Thoracic aorta (tissue), 2 donors: ENCODE measurements at places on chromosomes 12 and 14. TPM values are rescaled to one million over a fixed set of nuclear protein-coding genes. Genes with fewer than 3 reads are reported as not detected.
A peak's percentile ranks its signal among the peaks of the same experiment; 100 is the strongest.

GRCh38 chr14:83171761-83172160 is 1638.1 kb upstream of the SEL1L start:
- H3K27me3 ChIP-seq, result no peaks in the 10 kb centered on the region
- H3K36me3 ChIP-seq, result no peaks in the 10 kb centered on the region
- H3K27ac ChIP-seq, result no peak overlapping the region
- no peak overlapping the region for H3K4me3 ChIP-seq
- no peaks in the 10 kb centered on the region for H3K4me1 ChIP-seq

Gene PLEKHG3
- total RNA-seq, result 63.2 TPM

- no peak overlapping the region for H3K4me3 ChIP-seq
- no peaks in the 10 kb centered on the region for H3K36me3 ChIP-seq
- no peak overlapping the region for H3K27ac ChIP-seq
- no peaks in the 10 kb centered on the region for H3K27me3 ChIP-seq
- no peak for DNase-seq
- no peaks in the 10 kb centered on the region for H3K4me1 ChIP-seq
Measured at GRCh38 chr14:99671235-99672224, 12.6 kb upstream of the CYP46A1 start.

GRCh38 chr14:67577909-67578749 is 21.9 kb downstream of the PIGH start:
- no peak for DNase-seq
- H3K27me3 ChIP-seq, result no peaks in the 10 kb centered on the region
- no peaks in the 10 kb centered on the region for H3K4me1 ChIP-seq
- H3K4me3 ChIP-seq, result no peak overlapping the region
- no peak overlapping the region for H3K27ac ChIP-seq
- H3K36me3 ChIP-seq, result peaks cover 5% of the 10 kb centered on the region

- peak overlapping the region; percentile 99 for H3K4me3 ChIP-seq
- H3K27me3 ChIP-seq, result no peaks in the 10 kb centered on the region
- no peak for DNase-seq
- H3K4me1 ChIP-seq, result peaks cover 33% of the 10 kb centered on the region
Measured at GRCh38 chr14:92105893-92106142, 564 bp downstream of the ATXN3 start.

Gene FGF6
- total RNA-seq, result not detected

- peaks cover 4% of the 10 kb centered on the region for H3K4me1 ChIP-seq
- DNase-seq, result no peak
- H3K4me3 ChIP-seq, result no peak overlapping the region
- H3K27me3 ChIP-seq, result no peaks in the 10 kb centered on the region
Measured at GRCh38 chr14:102951034-102951433, 28.6 kb downstream of the AMN start.

GRCh38 chr12:16243487-16244412 is 33.7 kb downstream of the SLC15A5 start:
- H3K27ac ChIP-seq, result no peak overlapping the region
- no peaks in the 10 kb centered on the region for H3K27me3 ChIP-seq
- H3K4me3 ChIP-seq, result no peak overlapping the region
- H3K4me1 ChIP-seq, result no peaks in the 10 kb centered on the region

Gene CNOT2
- total RNA-seq, result 94.8 TPM

Gene KRT4
- not detected for total RNA-seq

- H3K4me3 ChIP-seq, result no peak overlapping the region
- H3K36me3 ChIP-seq, result no peaks in the 10 kb centered on the region
Measured at GRCh38 chr12:27493260-27493940, 30.6 kb upstream of the PPFIBP1 start.

DNA sequence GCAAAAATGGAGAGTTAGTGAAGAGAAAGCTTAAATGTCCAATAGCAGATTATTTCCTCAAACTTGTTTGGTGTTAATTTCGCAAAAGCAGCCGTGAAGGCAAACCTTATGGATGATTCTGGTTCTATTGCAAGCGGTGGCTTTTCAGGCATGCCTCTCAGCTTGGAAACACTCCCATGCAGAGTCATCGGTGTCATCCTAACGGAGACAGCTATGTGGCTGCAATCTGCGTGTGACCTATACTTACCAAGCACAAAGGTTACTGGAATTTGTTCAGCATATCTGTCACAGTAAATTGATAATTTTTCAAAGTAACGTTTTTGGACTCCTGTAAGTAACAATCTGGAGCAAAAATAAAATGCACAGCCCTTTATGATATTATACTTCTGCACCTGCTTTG is 5.0 kb downstream of the BEST3 start:
- no peak overlapping the region for H3K4me3 ChIP-seq
- no peak overlapping the region for H3K27ac ChIP-seq
- DNase-seq, result no peak
- no peaks in the 10 kb centered on the region for H3K27me3 ChIP-seq
- H3K4me1 ChIP-seq, result peaks cover 8% of the 10 kb centered on the region
- H3K36me3 ChIP-seq, result no peaks in the 10 kb centered on the region

DNA sequence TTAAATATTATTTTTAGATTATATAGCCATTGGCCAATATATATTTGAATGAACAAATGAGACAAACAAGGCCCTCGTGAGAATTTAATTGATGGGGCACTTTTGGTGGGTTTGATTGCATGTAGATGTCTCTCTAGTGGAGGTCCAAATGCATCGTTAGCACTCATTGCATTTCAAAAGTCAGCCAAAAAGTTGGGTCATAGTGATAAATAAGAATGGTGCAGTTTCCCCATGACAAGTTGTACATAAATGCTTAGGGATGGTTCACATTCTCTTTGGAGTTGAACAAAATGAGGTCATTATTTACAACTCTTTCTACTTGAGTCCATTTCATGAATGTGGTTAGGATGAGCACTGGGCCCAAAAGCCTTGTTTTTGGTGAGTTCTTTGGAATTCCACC is 1.0 kb downstream of the BEST3 start:
- no peak overlapping the region for H3K4me3 ChIP-seq
- H3K4me1 ChIP-seq, result no peaks in the 10 kb centered on the region
- no peaks in the 10 kb centered on the region for H3K27me3 ChIP-seq
- H3K27ac ChIP-seq, result no peak overlapping the region

Gene AICDA
- not detected for total RNA-seq

DNA sequence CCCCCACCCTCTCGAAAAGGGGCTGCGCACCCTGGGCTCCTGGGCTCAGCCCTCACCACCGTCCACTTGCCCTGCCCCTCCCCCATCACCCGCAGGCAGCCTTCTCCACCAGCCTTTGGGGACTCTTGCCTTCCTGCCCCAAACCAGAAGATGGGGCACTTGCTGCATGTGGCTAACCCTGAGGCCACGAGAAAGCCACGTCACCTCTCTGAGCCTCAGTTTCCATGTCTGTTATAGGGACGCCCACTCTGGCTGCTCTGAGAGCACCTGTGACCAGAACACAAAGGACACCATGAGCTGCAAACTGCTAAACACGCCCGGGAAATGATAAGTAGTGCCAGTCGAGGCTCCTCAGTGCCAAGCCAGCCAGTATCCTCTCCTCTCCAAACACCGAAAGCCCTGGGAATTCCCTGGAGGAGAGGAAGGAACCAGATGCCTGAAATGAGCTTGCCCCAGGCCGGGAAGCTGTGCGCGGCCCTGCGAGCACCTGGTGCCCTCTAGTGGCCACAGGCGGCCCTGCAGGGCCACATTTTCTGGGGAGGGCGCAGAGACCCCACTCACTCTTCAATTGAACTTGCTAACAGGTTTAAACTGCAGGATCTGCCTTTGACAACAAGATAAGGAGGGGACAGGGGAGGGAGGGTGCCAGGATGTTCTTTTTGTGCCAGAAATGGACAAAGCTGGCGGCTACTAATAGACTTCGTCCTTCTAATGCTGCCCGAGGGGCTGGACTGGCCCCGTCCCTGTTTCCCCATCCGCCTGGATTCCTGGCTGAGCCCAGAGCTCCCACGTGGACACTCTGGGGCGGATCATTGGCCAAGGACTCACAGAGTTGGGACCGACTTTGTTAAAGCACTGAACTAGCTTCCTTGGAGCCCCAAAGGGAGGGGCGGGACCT is 10.2 kb upstream of the SERPINA9 start:
- H3K27ac ChIP-seq, result no peak overlapping the region
- H3K36me3 ChIP-seq, result no peaks in the 10 kb centered on the region
- H3K4me1 ChIP-seq, result peaks cover 7% of the 10 kb centered on the region
- H3K4me3 ChIP-seq, result peak overlapping the region; percentile 22
- no peaks in the 10 kb centered on the region for H3K27me3 ChIP-seq
- DNase-seq, result no peak

DNA sequence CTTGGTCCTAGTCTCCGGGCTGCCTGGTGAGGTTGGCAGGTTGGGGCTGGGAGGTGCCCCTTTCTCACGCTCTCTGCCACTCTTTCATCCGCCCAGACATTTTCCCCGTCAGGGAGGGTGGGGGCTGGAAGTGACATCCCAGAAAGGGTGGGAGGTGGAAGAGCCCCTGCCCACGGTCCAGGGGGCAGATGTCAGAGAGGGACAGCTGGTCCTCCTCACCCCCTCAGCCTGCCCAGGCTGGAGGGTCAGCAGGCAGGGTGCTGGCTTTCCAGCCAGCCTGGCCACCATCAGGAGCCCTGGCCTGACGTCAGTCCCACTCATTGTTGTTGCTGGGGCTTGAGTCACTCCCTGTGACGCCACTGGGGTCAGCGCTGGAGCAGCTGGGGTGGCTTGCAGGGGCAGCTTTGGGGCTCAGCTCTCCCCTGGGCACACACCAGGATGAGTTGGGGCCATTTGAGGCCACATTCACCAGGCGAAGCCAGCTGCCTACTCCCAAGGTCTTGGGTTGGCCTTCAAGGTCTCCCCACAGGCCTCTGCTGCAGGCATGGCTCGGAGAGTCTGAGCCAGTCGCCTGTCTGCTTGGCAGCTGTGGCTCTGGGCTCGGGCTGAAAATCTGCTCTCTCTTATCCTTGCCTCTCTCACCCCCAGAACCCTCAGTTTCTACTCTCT is 5.7 kb upstream of the ATG101 start:
- H3K4me3 ChIP-seq, result no peak overlapping the region
- H3K27me3 ChIP-seq, result no peaks in the 10 kb centered on the region
- peaks cover 1% of the 10 kb centered on the region for H3K4me1 ChIP-seq
- H3K27ac ChIP-seq, result peak overlapping the region; percentile 21
- peaks cover under 1% of the 10 kb centered on the region for H3K36me3 ChIP-seq
- DNase-seq, result no peak

Gene AKAP5
- 4.3 TPM for total RNA-seq

- H3K27me3 ChIP-seq, result no peaks in the 10 kb centered on the region
- DNase-seq, result no peak
- H3K4me3 ChIP-seq, result no peak overlapping the region
- H3K36me3 ChIP-seq, result no peaks in the 10 kb centered on the region
Measured at GRCh38 chr14:68208626-68209317, 389.2 kb downstream of the RAD51B start.

GRCh38 chr12:58803908-58804307 is 116.4 kb downstream of the LRIG3 start:
- no peaks in the 10 kb centered on the region for H3K4me1 ChIP-seq
- no peak for DNase-seq
- no peak overlapping the region for H3K27ac ChIP-seq
- H3K4me3 ChIP-seq, result no peak overlapping the region
- no peaks in the 10 kb centered on the region for H3K36me3 ChIP-seq
- H3K27me3 ChIP-seq, result no peaks in the 10 kb centered on the region

GRCh38 chr14:33634631-33635030 is 316.2 kb downstream of the EGLN3 start:
- no peak overlapping the region for H3K27ac ChIP-seq
- H3K27me3 ChIP-seq, result no peaks in the 10 kb centered on the region
- H3K4me1 ChIP-seq, result no peaks in the 10 kb centered on the region
- no peak for DNase-seq
- no peaks in the 10 kb centered on the region for H3K36me3 ChIP-seq

Gene CCNB1IP1
- total RNA-seq, result 47.7 TPM

DNA sequence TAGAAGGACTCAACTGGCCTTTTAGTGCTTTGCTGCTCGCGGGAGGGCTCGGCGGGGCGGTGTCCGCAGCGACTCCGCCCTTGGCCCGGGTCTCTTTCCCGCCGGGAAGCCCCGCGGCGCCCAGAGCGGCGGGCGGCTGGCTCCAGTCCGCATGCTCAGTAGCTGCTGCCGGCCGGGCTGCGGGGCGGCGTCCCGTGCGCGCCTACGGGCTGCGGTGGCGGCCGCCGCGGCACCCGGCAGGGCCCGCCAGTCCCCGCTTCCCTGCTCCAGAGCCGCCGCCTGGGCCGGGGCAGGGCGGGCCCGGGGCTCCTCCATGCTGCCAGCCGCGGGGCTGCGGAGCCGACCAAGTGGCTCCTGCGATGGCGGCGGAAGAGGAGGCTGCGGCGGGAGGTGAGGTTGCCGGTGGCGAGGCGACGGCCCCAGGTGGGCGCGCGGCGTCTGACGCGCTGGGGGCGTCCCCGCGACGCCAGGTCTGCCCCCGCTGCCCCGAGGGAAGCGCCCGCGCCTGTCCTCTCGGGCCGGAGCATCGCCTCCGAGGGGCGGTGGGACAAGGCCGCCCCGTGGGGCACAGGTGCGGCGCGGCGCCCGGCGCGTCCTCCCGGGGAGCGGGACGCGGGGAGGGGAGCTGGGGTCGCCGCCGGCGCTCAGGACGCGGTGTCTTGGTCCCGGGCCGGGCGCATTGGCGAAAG is at the start of gene BMAL2:
TSS of gene BMAL2 (plus strand) at position 123 of the 689 bp plus-strand sequence. CDS start at position 360, 237 bp downstream.
- H3K4me3 ChIP-seq, result peak within 1 kb of the TSS; percentile 76
- peaks cover 1% of the 10 kb centered on the region for H3K36me3 ChIP-seq
- no peaks in the 10 kb centered on the region for H3K27me3 ChIP-seq
- no peak within 1 kb of the TSS for H3K27ac ChIP-seq
- peaks cover 5% of the 10 kb centered on the region for H3K4me1 ChIP-seq

- H3K27me3 ChIP-seq, result no peaks in the 10 kb centered on the region
- no peak overlapping the region for H3K27ac ChIP-seq
- no peaks in the 10 kb centered on the region for H3K36me3 ChIP-seq
- peak; percentile 14 for DNase-seq
- H3K4me1 ChIP-seq, result no peaks in the 10 kb centered on the region
- no peak overlapping the region for H3K4me3 ChIP-seq
Measured at GRCh38 chr14:32252030-32252670, 49.1 kb upstream of the RNU6-8 start.

Gene MAP4K5
- total RNA-seq, result 231 TPM

GRCh38 chr12:12349711-12350665 is at the start of gene MANSC1:
Gene MANSC1, minus strand, starts transcription at chr12:12350242. Its CDS starts 6,928 bp downstream, at chr12:12343314.
- H3K4me3 ChIP-seq, result peak within 1 kb of the TSS; percentile 87
- H3K27me3 ChIP-seq, result no peaks in the 10 kb centered on the region
- no peak for DNase-seq
- H3K27ac ChIP-seq, result peak within 1 kb of the TSS; percentile 91
- no peaks in the 10 kb centered on the region for H3K4me1 ChIP-seq

DNA sequence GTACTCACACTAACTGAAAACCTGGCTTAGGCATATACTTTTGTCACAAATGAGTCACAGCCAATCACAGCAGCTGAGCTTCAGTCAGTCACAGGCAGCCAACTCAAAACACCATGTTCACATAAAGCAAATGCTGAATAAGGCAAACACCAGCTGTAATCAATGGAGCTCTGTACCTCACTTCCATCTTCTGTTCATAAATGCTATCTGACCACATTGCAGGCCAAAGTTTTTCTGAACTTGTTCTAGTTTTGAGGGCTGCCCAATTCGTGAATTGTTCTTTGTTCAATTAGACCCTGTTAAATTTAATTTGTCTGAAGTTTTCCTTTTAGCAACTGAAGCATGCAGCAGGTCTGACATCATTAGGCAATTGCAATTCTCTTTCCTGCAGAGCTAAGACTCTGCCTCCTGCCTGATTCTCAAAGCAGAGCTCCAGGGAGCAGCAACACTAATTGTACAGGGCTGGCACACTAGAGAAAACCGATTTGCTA is 129.9 kb downstream of the WIF1 start:
- H3K4me3 ChIP-seq, result no peak overlapping the region
- no peak for DNase-seq
- no peaks in the 10 kb centered on the region for H3K4me1 ChIP-seq
- no peaks in the 10 kb centered on the region for H3K36me3 ChIP-seq
